Stimulated activated CD8-positive, alpha-beta memory T cell treated with anti-CD3 and anti-CD28 coated beads, Interleukin-15, amount 100 ng/mL, for 4 hours (primary cell): ENCODE measurements at places on chromosomes 1 and 21.

DNA sequence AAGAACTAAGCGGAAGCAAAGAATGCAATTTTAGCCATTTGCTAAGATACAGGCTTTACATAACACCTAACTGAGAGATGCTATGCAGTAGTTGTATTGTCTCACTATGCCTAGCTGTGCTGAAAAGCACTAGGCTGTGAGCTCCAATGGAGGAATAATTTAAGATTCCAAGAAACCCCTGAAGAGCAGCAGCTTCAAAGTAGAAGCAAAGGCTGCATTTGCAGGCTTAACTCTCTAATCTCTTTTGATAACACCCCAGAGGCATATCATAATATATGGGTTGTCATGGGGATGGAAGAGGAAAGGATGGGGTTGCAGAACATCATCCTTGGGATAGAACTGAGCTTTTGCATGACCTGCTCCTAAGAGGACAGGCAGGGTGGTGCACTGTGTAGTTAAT, 102.0 kb downstream of the ERG start:
- no peak for DNase-seq

DNA sequence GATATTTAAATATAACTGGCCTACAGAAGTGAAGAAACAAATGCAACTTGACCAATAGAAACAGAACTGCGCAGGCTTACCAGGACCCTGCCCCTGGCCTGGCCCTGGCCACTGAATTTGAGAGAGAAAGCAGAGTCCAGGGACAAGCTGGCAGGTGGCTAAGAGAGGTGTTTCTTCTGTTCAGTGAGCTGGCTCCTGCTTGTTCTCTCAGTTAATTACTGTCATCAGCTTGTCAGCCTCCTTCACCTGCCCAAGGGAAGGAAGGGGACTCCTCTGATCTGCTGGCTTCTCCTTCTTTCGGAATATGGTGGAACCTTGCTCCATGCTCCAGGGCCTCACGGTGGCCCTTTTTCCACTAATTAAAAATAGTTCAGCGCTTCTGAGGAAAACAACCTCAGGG, 388.4 kb downstream of the DISC1 start:
- no peak for DNase-seq

- no peak for DNase-seq
These were observed 99.6 kb downstream of the CYYR1 start for GRCh38 chr21:26473471-26473870.

DNA sequence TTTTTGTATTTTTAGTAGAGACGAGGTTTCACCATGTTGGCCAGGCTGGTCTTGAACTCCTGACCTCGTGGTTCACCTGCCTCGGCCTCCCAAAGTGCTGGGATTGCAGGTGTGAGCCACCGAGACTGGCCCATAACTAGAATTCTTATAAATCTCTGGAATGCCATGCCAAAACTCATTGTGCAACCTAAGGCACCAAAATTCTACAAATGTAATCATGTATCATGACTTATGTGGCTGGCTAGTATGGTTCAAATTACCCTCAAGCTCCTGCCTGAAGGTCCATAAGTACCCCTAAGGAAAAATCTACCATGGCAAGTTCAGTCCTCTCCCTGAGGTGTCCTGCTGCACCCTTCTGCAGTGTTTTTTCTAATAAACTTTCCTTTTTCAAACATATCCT, 63.8 kb upstream of the CSF1 start:
- no peak for DNase-seq

DNA sequence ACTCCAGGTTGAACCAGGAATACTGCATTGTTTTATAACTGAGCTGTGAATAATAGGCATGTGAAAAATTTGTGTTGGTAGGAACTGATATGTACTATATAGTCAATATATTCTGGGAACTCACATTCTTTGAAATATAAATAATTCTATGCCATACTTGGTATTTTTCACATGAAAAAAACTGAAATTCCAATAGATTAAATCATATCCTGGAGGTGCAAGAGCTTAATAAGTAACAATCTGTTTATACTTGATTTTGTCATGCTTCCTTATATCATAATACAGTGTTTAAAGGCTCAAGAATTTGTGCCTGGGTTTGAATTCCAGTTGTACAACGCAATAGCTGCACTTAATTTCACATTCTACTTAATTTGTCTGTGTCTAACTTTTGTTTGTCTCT, 387.0 kb downstream of the USP25 start:
- no peak for DNase-seq

GRCh38 chr1:27015260-27015659, 2.6 kb upstream of the TENT5B start:
- DNase-seq = no peak

DNA sequence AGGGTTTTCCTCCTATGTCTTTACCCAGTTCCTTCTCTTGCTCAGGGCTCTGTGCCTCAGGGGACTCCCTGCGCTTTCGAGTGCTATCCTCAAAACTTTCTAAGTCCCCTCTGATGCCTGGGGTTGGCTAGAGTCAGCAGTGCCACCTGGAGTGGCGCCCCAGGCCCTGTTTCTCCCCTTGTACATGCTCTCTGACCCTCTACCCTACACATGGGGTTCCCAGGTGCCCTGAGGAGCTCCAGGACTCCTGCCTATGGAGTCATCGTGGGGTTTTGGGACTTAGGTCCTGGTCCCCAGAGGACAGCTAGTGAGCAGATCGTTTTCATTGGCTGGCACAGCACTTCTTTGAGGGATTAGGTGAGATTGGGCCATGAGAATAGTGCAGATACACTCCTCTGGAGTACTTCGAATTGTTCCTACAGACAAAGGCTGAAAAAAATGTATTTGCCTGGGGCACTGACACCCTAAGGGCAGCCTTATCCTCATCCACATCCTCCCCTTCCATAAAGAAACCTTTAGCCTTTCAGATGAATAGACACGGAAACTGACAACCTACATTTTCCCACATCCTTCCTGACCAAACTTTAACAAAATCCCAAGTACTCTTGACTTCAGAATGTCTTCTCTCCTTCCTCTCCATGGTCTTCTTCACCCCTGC, 41.5 kb downstream of the LGR6 start:
- no peak for DNase-seq

GRCh38 chr1:170720661-170721060, 56.7 kb downstream of the PRRX1 start:
- no peak for DNase-seq

DNA sequence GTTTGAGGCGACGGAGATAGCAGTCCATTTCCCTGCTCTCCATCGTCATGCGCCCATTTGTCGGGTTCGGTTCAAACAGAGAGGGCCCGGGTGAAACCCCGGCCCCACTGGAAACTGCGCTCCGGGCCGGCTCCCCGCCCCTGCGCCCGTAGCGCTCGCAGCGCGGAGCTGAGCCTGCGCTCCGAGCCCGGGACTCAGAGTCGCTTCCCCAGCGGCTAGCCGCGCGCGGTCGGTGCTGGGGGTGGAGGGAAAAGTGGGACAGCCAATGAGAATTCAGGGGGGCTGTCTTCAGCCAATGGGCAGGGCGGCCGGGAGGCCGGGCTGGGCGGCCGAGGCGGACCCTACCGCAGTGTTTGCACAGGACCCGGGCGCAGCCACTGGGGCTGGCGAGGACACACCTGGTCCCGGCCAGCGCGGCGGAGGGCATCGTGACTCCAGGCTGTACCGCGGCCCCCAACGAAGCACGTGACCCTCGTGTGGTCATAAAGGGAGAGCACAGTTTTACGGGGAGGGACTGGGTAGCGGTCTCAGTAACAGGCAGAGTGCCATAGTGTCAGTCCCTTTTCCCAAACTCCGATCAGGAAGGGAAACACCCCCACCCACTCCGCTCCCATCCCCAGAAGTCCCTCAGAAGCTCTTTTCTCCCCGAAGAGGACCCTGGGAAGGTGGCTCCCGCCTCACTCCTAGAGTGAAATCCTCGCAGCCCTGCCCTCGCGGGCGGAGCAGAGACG, at the start of gene INKA2:
Gene INKA2, minus strand, starts transcription at position 202 of the 731 bp plus-strand sequence. Its CDS starts 153 bp downstream, at position 49.
- DNase-seq = no peak

GRCh38 chr1:43585557-43585956, 54.9 kb downstream of the PTPRF start:
- DNase-seq = no peak

DNA sequence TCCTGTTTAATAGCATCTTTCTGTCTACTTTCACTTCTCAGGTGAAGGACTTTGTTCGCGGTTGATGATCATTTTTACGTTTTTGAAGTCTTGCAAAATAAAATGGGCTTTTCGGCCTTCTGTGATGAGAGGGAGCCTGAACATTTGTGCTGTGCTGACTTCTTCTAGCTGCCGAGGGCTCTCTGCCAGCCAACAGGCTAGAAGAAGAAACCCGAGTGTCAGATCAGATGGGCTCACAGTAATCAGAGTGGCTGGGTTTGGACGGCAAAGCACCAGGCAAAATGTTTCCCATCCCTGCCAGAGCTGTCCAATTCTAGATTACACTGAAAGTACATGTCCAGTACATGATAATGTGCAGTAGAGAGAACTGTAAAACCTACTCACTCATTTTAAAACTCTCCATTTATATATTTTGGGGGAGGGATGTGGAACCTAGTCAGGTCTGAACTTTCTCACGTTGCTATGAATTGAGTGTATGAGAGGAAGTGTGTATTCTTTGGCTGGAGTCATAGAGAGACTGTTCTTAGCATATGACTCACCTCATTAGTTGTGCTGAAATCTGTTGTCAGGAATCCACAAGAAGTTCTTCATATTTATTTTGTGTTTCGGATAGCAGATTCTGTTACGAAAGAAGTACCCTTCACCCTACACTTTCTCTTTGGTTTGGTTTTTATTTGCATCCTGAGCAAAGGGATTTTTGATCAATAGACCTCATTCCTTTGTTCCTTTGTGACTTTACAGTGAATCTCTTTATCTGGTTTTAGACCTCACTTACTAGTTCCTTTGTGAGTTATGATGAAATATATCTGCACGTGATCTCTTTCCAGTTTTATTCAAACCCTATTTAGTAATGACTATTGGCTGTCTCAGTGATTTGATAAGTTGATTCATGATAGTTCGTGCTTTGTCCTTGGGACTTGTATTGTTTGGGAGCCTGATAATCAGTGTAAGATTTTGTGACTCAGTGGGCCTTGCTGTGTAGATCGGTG, 4.8 kb downstream of the ATP1A1 start:
- DNase-seq = no peak

DNA sequence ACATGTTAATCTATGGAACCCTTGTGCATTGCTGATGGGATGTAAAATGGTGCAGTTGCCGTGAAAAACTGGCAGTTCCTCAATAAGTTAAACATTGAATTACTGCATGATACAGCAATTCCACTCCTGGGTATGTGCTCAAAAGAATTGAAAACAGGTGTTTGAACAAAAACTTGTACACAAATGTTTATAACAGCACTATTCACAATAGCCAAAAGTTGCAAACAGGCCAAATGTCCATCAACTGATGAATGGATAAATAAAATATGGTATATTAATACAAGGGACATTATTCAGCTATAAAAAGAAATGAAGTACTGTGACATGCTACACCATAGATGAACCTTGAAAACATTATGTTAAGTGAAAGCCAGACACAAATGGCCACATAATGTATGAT, 17.7 kb upstream of the SRSF10 start:
- DNase-seq = no peak

DNA sequence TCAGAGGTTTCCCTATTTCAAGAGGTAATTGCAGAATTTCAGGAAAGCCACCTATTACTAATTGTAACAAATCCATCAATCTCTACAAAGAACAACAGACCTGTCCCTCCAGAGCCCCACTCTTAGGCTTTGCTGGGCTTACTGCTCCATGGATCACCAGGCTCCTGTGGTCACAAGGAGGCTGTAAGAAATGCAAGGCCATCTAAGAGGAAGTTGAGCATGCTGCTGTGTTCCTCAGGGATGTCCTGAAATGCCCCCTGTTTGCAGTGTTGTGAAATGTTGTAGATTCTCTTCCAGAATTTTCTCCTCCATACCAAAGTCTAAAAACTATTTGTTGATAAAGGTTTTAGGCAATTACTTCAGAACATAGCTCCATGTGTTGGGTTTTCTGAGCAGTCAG, 24.4 kb upstream of the DUSP23 start:
- DNase-seq = no peak

GRCh38 chr1:75522389-75522788, 88.5 kb downstream of the SLC44A5 start:
- no peak for DNase-seq

GRCh38 chr21:29193072-29193471, 62.6 kb downstream of the MAP3K7CL start:
- no peak for DNase-seq

- DNase-seq = no peak
These were observed 23.5 kb downstream of the LRRC8D start for GRCh38 chr1:89844241-89844807.

DNA sequence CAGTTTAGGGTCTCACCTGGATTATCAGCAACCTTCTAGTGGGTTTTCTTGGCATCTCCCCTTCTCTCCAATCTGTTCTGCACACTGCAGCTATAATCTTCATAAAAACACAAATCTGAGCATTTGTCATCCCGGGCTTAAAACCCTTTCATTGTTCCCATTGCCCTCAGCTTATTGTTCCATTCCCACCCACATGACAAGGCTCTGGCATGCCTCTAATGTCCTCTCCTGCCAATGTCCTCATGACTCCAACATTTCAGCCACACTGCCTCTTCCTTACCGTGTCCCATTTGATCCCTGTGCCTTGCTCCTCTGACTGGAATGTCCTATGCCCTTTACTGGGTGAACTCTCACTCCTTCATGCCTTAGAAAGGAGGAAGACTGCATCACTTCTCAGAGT, 7.5 kb upstream of the DPH2 start:
- DNase-seq = no peak

DNA sequence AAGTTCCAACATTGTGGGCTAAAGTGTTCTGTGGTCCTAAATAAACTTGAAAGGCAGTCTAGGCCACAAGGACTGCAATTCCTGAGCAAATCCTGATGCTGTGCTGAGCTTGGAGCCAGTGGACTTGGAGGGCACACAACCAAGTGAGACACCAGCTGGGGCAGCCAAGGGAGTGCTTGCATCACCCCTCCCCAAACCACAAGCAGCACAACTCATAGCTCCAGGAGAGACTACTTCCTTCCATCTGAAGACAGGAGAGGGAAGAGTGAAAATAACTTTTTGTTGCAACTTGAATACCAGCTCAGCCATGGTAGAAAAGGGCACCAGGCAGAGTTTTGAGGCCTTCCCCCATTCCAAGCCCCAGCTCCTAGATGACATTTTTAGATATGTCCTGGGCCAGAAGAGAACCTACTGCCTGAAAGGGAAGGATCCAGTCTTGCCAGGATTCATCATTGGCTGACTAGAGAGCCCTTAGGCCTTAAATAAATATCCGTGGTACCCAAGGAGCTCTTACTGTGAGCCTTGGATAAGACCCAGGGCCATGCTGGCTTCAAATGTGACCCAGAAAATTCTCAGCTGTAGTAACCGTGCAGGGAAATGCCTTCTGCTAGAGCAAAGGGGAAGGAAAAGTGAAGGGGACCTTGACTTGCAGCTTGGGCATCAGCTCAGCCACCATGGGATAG, 35.4 kb upstream of the LRRC8B start:
- no peak for DNase-seq

DNA sequence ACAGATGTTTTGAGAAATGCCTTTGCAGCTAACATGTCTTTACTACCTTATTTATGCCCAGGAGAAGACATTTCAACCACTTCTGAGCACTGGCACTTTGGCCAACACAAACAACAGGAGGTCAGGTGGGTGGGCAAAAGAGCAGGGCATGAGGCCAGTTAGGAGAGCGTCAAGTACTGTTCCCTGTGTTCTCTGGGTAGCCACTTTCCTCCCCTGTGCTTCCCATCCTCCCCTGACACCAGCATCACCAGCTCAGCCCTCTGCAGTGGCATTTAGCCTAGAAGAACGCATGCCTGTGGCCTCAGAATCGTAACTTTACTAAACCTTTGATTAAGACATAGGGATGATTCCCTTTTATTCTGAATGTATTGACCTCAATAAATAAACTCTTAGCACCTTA, 18.3 kb downstream of the BTG2 start:
- DNase-seq = no peak

GRCh38 chr1:40344597-40344996, 27.5 kb upstream of the COL9A2 start:
- DNase-seq = no peak

GRCh38 chr1:78375996-78376395, 114.8 kb upstream of the PTGFR start:
- no peak for DNase-seq
